Kidney glomerular epithelial cell (primary cell): ENCODE measurements at places on chromosomes 1 and 21.

DNA sequence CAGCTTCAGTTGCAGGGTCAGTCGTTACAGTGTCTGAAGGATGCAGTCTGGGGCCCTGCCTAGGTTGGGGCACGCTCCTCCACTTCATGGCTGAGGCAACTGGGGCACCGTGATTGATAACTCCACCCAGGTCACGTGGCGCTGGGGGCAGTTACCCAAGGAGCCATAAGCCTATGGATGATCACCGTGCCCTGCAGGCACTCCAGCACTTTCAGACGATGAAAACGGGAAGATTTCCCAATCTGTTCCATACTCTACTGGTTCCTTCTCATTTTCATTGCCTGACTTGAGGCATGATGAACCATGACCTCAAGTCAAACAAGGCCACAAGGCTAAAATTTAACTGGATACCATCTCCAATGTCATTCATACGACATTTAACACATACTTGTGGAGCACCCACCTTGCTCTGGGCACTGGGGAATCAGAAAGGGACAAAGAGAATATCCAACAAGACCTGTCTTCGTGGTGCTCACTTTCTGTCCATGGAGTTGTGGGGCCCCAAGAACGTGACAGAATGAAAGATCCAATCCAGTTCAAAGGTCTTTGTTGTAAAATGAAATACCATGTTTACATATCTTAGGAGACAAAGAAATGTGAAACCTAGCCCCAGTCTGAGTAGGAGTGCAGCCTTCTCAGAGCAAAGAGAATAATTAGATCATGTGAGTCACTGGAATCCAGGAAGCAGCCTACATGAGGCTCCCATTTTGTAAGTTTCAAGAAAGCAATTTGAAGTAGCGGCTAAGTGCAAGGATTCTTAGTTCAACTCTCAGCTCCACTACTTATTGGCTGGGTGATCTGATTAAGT, 39.4 kb upstream of the SPOCD1 start:
- DNase-seq = peak; percentile 61

DNA sequence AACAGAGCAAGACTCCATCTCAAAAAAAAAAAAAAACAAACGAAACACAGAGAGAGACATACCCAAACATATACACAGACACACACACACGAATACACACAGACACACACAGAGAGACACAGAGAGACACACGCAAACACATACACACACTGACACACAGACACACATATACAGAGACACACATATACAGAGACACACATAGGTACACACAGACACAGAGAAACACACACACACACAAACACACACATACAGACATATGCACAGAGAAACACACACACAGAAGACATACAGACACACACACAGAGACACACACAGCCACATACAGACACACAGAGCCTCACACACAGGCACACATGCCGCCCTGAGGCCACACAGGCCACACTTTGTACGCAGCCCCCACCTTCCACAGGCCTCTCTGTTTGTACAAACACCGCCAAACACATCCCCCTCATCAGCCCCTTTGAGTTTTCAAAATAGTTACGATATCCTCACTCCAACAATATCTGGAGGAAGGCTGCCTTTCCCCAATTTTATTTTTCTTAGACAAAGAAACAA, 57.5 kb upstream of the ABCG1 start:
- no peak for DNase-seq

DNA sequence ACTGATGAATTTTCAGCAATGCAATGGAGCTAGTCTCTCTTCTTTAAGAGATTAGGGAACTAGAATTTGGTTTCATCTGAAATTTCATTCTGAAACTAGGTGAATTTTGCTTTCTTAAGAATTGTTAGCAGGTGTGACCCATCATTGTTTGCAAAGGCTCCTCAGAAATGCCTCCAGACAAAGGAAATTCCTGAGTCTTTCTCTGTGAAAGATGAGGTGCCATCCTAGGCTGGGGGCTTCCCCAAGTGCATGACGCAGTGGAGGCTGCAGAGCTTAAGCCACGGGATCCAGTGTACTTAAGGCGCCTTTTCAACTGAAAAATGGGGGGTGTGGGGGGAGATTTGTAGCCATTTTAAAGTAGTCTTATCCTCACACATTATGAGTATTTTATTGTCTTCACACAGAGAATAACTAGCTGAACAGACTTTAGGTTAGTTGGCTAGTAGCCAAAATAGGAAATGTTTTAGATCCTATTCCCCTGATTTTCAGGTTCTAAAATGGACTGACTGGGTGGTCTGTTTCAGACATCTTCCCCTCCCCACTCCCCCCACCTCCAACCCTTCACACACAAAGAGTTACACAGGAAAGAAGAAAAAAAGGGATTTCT, 202.0 kb downstream of the NFIA start:
- DNase-seq = no peak

- DNase-seq = no peak
Measured at GRCh38 chr1:35935442-35936388, 4.8 kb downstream of the AGO3 start.

GRCh38 chr1:50246869-50247268, 138.1 kb downstream of the ELAVL4 start:
- DNase-seq = no peak

DNA sequence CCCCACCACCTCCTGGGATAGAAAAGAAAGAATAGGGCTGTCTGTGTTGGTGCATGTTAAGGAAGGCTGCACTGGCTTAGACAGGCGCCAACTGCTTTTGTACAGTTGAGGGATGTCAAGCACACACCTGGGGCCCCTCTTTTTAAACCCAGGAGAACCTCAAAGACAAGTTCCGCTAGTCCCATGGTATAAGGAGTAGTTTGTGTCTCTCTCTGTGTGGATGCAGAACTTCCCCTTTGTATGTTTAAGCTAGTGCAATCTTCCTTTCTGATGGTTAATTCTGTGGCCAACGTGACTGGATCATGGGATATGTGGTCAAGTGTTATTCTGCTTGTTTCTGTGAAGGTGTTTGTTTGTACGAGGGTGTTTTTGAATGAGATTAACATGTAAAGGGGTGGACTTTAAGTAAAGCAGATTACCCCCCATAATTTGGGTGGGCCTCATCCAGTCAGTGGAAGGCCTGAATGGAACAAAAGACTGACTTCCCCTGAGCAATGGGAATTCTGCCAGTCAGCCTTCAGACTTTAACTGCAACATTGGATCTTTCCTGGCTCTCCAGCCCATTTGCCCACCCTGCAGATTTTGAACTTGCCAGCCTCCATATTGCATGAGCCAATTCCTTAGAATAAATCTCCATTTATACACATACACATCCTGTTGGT, 9.5 kb upstream of the DUSP10 start:
- DNase-seq = no peak
